ENCODE measurements at places on chromosomes 1 and 21. TPM values are rescaled to one million over a fixed set of nuclear protein-coding genes. Genes with fewer than 3 reads are reported as not detected.

GRCh38 chr1:2548068-2548589 lies 8.0 kb upstream of the TNFRSF14 start:
- DNase-seq = no peak

- no peak for DNase-seq
These were observed 46.1 kb upstream of the CD34 start for GRCh38 chr1:207956986-207957385.

The AUNIP gene
- polyA plus RNA-seq = 3.4 TPM

DNA sequence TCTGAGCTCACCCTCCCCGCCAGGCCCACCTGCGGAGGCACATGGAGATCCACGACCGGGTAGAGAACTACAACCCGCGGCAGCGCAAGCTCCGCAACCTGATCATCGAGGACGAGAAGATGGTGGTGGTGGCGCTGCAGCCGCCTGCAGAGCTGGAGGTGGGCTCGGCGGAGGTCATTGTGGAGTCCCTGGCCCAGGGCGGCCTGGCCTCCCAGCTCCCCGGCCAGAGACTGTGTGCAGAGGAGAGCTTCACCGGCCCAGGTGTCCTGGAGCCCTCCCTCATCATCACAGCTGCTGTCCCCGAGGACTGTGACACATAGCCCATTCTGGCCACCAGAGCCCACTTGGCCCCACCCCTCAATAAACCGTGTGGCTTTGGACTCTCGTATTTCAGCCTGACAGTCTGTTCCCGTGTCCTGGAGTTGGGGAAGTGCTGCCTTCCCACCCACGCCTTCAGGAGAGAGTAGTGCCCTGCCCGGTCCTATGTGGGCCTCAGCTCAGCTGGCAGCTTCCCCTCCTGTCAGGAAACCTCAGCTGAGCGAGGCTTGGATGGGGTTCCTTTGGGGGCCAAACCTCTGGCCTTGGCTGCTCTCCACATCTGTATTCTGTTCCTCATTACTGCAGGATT lies 9.2 kb downstream of the ZBTB48 start:
- no peak for DNase-seq

The MROH9 gene
- polyA plus RNA-seq = not detected

The SPRR4 gene
- polyA plus RNA-seq = not detected

The NR1I3 gene
- 3.6 TPM for polyA plus RNA-seq

GRCh38 chr21:44431300-44431699 lies 24.0 kb upstream of the LRRC3 start:
- no peak for DNase-seq

DNA sequence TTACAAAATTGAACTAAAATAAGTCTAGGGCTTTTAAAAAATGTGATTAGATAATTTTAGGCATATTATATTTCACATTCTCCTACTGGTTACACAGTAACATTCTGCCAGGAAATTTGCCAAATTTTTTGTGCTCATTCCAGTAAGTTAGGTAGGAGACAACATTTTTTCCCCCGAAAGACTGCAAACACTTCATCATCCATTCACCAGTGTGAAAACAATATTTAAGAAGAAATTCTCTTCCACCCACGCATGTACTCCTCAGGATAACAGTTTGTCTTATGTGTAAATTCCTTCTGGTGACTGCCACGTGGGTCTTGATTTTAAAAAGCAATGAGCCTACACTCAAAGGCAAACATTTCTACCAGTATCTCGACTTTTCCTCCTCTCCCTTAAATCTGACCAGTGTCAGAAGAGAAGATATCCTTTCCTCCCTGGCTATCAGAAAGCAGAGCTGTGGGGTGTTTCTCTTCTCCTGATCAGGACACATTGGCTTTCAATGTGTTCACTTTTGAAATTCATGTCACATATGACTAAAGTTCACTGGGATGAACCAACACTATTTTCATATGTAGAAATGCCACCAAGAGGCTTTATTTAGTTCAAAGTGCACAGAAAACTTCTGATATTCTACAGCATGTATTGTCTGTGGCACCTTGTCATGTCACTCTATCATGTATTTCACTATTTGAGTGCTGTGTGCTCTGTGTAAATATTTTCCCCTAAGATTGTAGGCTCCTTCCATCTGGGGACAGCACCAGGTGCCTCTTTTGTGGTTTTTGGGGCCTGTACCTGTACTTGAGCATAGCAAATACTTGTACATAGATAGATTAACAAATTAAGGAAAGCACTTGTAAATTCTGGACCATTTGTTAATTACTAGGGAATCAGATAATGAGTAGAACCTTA lies 38.6 kb downstream of the LHX9 start:
- no peak for DNase-seq

- DNase-seq = no peak
These were observed 111.8 kb upstream of the PRMT6 start for GRCh38 chr1:106944721-106945120.

The CDKN2C gene
- 12.4 TPM for polyA plus RNA-seq

All from left kidney (tissue), 8 donors.